Gastrocnemius medialis (tissue), 4 donors: ENCODE measurements at places on chromosomes 13 and 19. TPM values are rescaled to one million over a fixed set of nuclear protein-coding genes. Genes with fewer than 3 reads are reported as not detected.
A peak's percentile ranks its signal among the peaks of the same experiment; 100 is the strongest.

DNA sequence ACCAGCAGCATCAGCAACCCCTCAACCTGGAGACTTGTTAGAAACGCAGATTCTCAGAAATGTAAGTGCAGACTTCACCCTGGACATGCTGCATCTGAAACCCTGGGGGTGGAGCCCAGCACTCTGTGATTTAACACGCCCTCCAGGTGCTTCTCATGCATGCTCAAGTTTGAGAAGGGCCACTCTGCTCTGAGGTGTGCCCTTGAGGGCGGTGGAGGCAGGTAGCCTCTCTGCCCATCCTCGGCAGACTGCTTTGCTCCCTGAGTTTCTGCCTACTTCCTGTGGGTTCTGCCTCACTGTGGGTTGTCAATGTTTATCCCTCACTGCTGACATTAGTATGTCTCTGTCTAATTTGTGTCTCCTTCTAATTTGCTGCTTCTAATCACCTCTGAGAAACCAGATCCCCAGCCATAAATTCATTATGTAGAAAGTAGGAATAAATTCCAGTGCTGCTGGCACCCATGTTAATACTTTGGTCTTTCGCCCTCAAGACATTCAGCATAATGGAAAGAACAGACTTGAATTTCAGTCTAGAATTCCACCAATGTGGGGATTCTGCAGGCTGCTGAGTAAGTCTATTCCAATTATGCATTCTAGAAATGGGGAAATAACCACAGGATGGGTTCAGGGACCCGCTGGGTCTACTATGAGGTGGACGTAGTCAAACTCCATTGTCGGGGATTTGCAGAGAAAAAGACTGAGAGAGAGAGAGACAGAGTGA, 51.3 kb upstream of the CYSLTR2 start:
- no peak overlapping the region for H3K4me3 ChIP-seq
- H3K27ac ChIP-seq, result no peak overlapping the region
- no peaks in the 10 kb centered on the region for H3K4me1 ChIP-seq

DNA sequence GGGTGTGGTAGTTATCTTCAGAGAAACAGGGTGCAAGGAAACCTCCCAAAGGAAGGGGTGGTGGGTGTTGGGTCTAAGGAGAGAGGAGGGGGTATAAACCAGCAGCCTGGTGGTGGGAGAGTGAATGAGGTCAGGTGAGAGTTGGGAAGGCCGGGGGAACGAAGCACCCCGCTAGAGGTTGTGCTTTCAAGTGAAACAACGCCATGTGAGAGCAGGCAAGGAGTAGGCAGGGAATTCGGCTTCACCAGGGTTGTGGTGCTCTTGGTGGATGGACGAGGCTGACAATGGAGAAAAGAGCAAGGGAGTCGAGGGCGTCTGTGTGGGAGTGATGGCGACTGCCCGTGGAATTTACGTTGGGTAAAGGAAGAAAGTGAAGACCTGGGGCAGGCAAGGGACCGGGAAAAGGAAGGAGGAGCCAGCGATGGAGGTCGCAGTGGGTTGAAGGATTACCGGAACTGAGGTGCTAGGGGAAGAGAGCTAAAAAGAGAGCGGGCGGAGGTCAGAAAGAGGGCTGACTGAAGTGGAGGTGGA, 2.1 kb upstream of the MLNR start:
- H3K36me3 ChIP-seq, result no peaks in the 10 kb centered on the region
- no peak for DNase-seq
- H3K27ac ChIP-seq, result no peak overlapping the region
- no peak overlapping the region for H3K4me3 ChIP-seq
- no peaks in the 10 kb centered on the region for H3K4me1 ChIP-seq
- peaks cover 36% of the 10 kb centered on the region for H3K27me3 ChIP-seq

GRCh38 chr13:79867254-79867653, 386.3 kb downstream of the NDFIP2 start:
- no peaks in the 10 kb centered on the region for H3K27me3 ChIP-seq
- no peak for DNase-seq
- no peaks in the 10 kb centered on the region for H3K36me3 ChIP-seq
- H3K4me1 ChIP-seq, result no peaks in the 10 kb centered on the region
- H3K27ac ChIP-seq, result no peak overlapping the region

FGF9 gene
- total RNA-seq, result not detected

DNA sequence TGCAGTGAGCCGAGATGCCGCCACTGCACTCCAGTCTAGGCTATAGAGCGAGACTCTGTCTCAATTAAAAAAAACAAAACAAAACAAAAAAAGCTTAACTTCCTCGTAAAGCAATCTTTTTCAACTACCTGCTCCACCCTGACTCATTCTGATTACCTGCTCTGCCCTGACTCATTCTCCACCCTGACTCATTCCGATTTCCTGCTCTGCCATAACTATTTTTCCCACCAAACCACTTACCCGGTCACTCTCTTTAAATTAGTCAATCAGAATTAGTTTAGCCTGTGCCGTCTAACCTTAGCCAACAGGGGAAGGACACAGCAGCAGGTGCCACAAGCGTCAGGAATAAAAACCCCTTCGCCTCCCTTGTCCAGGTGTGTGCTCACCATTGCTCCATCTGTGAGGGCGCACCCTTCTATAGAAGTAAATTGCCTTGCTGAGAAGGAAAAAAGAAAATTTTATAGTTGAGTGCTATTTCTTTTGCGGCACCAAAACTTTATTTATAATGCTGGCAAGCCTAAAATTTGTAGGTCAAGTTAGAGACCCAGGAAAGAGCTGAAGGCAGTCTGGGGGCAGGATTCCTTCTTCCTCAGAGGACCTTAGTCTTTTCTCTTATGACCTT, 1.7 kb upstream of the IFT88 start:
- no peaks in the 10 kb centered on the region for H3K36me3 ChIP-seq
- no peak for DNase-seq
- H3K4me1 ChIP-seq, result peaks cover 9% of the 10 kb centered on the region

KL gene
- 1.3 TPM for total RNA-seq

GRCh38 chr13:94435604-94436226, 43.8 kb downstream of the DCT start:
- no peaks in the 10 kb centered on the region for H3K4me1 ChIP-seq
- no peaks in the 10 kb centered on the region for H3K27me3 ChIP-seq
- no peak overlapping the region for H3K4me3 ChIP-seq
- H3K36me3 ChIP-seq, result no peaks in the 10 kb centered on the region
- DNase-seq, result no peak
- no peak overlapping the region for H3K27ac ChIP-seq

ADAMTSL5 gene
- 4.6 TPM for total RNA-seq

GRCh38 chr19:16698914-16699313, 20.7 kb upstream of the NWD1 start:
- no peaks in the 10 kb centered on the region for H3K36me3 ChIP-seq
- no peak overlapping the region for H3K4me3 ChIP-seq
- H3K27ac ChIP-seq, result peak overlapping the region; percentile 77
- peak; percentile 90 for DNase-seq

- no peaks in the 10 kb centered on the region for H3K36me3 ChIP-seq
- no peaks in the 10 kb centered on the region for H3K27me3 ChIP-seq
- H3K4me1 ChIP-seq, result no peaks in the 10 kb centered on the region
- DNase-seq, result no peak
Measured at GRCh38 chr19:28667348-28667977, 545.5 kb downstream of the UQCRFS1 start.

DNA sequence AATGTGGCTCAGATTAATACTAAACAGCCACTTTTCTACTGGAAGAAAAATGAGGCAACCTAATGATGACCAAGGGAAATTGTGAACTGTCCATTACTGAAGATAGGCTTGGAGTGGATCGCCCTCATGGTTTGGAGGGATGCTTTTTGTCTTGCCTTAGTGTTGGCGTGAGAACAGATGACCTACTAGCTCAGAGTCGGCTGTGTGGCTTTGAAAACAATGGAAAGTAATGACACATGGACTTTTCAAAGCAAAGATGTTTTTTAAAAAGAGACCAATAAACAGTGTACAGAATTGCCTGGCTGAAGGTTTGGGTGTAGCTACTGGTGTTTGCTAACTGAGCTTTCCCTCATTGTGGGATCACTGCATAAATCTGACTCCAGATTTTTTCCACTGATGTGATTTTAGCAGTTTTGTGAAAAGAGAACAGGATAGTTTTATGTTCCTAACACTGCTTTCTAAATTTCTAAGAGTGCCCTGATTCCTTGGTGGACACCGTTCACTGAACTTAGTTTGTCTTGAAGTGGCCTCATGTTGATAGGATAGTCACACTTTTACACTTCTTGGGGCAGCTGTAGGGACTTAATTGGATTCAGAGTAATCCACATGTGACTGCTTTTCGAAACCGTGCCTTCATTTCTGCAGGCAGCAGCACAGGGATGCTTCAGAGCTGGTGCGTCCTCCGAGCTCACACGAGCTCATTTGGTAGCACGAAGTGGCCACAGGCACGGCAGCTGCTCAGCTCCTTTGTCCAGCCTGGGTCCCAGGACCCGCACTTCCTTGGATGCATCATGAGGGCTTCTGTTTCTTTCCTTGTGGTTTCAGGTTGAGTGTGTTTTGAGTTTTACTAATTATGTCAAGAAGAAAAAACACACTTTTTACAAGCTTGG, 4.3 kb downstream of the CEBPG start:
- no peak for DNase-seq
- no peak overlapping the region for H3K4me3 ChIP-seq
- peak overlapping the region; percentile 99 for H3K27ac ChIP-seq
- peaks cover 9% of the 10 kb centered on the region for H3K36me3 ChIP-seq

DNA sequence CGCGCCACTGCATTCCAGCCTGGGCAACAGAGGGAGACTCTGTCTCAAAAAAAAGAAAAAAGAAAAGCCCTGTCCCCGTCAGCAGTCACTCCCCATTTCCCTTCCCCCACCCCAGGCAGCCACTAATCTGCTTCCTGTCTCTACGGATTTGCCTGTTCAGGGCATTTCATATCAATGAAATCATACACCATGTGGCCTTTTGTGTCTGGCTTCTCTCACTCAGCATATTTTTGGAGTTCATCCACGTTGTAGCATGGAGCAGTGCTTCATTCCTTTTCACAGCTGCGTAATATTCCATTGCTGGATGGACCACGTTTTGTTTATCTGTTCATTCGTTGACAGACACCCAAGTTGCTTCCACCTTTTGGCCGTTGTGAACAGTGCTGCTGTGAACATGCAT, 36.1 kb upstream of the KLF2 start:
- H3K27me3 ChIP-seq, result no peaks in the 10 kb centered on the region
- no peak overlapping the region for H3K4me3 ChIP-seq
- H3K4me1 ChIP-seq, result peaks cover 24% of the 10 kb centered on the region
- H3K27ac ChIP-seq, result peak overlapping the region; percentile 89

GRCh38 chr13:105902396-105902795, 633.1 kb downstream of the EFNB2 start:
- no peaks in the 10 kb centered on the region for H3K36me3 ChIP-seq
- H3K4me3 ChIP-seq, result no peak overlapping the region
- no peaks in the 10 kb centered on the region for H3K4me1 ChIP-seq
- DNase-seq, result no peak
- no peaks in the 10 kb centered on the region for H3K27me3 ChIP-seq

- peak overlapping the region; percentile 76 for H3K27ac ChIP-seq
- no peaks in the 10 kb centered on the region for H3K36me3 ChIP-seq
- H3K4me3 ChIP-seq, result peak overlapping the region; percentile 75
- no peak for DNase-seq
Measured at GRCh38 chr19:3506384-3507340, 551 bp downstream of the FZR1 start.

DNA sequence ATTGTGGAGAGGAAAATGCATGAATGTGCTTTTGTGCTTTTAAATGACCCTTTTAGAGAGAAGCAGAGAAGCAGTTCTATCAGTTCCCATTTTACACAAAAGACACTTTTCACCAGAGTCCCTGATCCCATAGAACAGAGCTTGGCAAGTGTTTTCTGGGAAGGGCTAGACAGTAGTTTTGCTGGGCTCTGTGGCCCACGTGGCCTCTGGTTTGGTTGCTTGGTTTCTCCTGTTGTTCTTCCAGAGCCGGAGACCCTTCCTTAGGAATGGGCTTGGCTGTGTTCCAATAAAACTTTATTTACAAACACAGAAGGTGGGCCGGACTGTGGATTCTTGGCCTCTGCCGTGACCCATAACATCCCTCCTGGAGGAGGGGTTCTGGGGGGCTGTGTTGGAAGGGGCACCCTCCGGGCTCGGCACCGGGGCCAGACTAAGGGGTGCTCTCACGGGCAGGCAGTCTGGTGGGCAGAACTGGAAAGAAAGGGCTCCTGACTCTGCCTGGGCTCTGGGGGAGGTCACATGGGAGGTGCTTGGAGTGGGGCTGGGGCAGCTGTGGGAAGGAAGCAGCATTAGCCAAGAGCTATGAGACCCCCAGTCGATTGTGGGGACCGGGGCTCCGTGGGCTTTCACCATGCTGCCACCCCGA, 3.2 kb downstream of the SPPL2B start:
- peak overlapping the region; percentile 90 for H3K27ac ChIP-seq
- DNase-seq, result no peak
- H3K4me1 ChIP-seq, result peaks cover 60% of the 10 kb centered on the region
- no peak overlapping the region for H3K4me3 ChIP-seq
- H3K36me3 ChIP-seq, result no peaks in the 10 kb centered on the region
- no peaks in the 10 kb centered on the region for H3K27me3 ChIP-seq

- no peaks in the 10 kb centered on the region for H3K4me1 ChIP-seq
- no peak for DNase-seq
- no peak overlapping the region for H3K4me3 ChIP-seq
- H3K27me3 ChIP-seq, result no peaks in the 10 kb centered on the region
- no peak overlapping the region for H3K27ac ChIP-seq
Measured at GRCh38 chr19:20371911-20372310, 193.7 kb downstream of the ZNF737 start.

ZNF728 gene
- not detected for total RNA-seq

SCGB2B2 gene
- total RNA-seq, result not detected

- no peak overlapping the region for H3K4me3 ChIP-seq
- no peaks in the 10 kb centered on the region for H3K27me3 ChIP-seq
- no peak for DNase-seq
- H3K4me1 ChIP-seq, result no peaks in the 10 kb centered on the region
Measured at GRCh38 chr19:4567584-4568071, 8.1 kb upstream of the SEMA6B start.

GRCh38 chr13:99617474-99618255, 116.4 kb downstream of the TM9SF2 start:
- H3K4me3 ChIP-seq, result no peak overlapping the region
- H3K4me1 ChIP-seq, result peaks cover 21% of the 10 kb centered on the region
- no peaks in the 10 kb centered on the region for H3K27me3 ChIP-seq

- peaks cover 10% of the 10 kb centered on the region for H3K4me1 ChIP-seq
- H3K27me3 ChIP-seq, result no peaks in the 10 kb centered on the region
- no peak for DNase-seq
- H3K4me3 ChIP-seq, result no peak overlapping the region
- H3K27ac ChIP-seq, result no peak overlapping the region
Measured at GRCh38 chr13:30314562-30314961, 7.2 kb upstream of the KATNAL1 start.

ANKLE1 gene
- not detected for total RNA-seq

- H3K27me3 ChIP-seq, result no peaks in the 10 kb centered on the region
- no peaks in the 10 kb centered on the region for H3K36me3 ChIP-seq
- no peak overlapping the region for H3K4me3 ChIP-seq
- no peak for DNase-seq
- H3K4me1 ChIP-seq, result no peaks in the 10 kb centered on the region
- H3K27ac ChIP-seq, result no peak overlapping the region
Measured at GRCh38 chr13:24006520-24007248, 109.4 kb upstream of the C1QTNF9B start.

DNA sequence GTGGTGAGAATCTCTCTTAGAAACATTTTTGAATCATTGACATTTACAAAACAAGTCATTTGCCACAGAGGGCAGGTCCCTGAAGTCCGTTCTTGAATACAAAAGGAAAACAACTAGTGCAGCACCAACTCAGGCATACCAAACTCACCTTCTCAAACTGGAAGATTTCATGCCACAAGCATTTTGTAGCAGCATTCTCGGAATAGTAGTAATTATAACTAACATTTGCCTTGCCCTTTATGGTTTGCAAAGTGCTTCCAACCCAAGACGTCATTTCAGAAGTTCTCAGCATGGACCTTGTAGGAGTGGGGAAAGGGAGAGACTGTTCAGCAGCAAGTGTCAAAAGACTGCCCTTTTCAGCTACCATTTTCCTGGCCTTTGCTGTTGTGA, 344.6 kb downstream of the RFC3 start:
- no peak overlapping the region for H3K4me3 ChIP-seq
- no peaks in the 10 kb centered on the region for H3K36me3 ChIP-seq
- H3K27me3 ChIP-seq, result no peaks in the 10 kb centered on the region
- no peak for DNase-seq
